ENCODE measurements at places on chromosomes 4 and X.

DNA sequence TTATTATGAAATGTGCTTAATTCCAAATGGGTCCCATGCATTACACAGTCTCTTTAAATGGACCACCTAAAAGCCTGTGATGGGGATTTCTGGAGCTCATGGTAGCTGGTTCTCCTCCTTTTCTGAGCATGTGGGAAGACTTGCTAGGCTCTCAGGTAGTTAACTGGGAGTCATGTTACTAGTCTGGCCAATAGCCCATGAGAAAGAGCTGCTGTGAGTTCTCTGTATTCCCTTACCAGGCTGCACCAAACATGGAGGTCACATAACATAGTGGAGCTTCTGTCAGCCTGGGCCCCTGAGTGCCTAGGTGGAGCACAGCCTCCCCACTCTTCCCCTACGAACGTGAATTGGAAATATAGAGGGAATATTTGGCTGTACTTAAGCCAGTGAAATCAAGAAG, 198.4 kb downstream of the MAML3 start:
- DNase-seq = no peak

DNA sequence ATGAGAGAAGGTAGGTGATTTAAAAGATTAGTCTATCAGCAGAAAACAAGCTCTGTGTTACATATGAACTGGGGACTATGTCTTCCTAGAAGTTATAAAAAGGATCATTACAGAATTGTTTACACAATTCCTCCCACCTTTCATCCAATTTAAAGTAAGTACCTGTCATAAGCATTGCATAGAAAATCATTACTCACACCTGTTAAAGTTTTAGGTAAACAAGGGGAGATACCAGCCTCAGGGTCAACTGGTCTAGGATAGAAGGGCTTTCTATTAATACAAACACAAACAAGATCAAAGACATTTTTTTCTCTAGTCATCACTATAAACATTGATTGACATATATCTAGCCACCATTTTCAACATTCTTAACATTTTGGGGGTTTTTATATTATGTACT, 333.9 kb downstream of the ARHGAP24 start:
- no peak for DNase-seq

DNA sequence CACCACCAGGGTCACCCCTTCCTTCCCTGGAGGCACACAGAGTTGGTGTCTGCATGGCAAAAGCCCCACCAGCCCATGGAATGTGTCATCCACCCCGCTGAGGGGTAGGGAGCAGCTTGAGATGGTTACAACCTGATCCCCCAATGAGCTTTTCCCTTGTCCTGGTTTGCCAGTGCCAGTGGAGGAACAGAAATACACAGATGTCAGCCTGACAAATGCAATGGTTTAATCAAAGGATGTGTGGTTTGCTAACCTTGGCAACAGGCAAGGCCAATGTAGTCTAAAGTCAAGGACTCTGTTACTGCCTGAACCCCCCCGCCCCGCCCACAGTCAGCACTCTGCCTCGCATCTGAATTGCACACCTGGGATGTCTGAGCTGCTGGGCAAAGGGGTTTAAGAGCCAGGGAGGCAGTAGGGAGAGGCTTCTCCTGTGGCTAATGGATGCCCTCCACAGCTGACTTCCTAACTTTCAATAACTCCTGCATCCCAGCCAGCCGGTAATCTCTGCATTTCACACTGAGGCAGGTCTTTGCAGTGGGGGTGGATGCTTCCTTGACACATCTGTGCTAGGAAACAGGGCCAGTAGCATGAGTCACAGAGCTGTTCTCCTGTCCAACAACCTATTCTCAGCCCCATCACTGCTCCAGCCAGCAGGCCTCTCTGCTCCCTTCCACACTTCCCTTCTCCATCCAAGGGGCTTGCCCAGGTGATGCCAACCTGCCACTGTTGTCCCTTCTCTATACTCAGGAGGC, 137.5 kb downstream of the AMMECR1 start:
- DNase-seq = no peak

GRCh38 chr4:102759831-102760644, 730 bp downstream of the MANBA start:
- peak; percentile 15 for DNase-seq

DNA sequence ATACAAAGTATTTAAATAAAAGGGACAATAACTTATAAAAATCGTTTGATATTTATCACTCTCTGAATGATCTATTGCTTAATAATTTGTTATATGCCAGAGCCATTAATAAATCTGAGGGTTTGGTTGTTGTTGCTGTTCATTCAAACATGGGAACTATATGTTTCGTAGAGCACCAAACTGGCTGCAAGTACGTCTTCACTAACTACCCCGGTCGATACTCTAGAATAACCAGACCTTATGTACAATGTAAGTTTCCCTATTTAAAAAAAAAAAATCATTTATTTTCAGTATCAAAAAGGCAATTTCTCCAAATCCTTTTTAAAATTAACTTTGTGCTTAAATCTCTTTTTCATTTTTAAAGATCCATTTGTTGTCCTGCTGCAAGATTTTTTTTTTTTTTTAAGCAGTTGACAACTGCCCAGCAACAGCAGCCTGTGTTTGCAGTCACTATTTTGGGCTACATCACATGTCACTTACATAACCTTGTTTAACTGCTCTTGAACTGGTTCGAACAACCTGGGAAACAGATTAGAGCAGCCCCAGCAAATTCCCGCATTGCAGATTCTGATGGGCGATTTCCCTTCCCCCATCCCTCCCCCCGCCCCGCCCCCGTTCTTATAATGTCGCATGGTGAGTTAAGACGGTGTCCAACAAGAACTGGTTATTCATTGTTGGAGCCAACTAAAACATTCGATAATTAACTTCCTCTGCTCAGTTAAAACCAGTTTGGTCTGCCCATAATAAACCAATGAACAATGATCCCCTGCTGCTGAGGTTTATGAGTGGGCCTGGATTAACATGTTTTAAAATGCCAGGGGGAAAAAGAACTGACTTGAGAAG, 238.9 kb downstream of the NR3C2 start:
- no peak for DNase-seq

DNA sequence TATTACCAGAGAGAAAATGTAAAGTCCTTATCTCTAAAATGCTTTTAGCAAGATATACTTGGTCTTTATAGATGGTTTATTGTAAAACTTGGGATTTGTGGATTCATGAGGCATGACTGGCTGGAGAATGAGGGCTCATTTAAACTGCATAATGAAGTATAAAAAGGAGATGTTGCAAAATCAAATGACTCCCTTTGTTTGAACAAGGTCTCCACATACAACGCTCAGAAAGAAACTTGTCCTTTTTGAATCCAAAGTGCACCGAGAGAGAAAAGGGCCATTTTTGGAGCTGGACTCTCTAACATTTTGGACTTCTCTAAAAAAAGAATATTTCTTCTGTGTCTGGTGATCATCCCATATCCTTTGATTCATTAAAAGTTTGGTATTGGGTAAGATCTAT, 7.7 kb upstream of the EIF1AX start:
- no peak for DNase-seq

- peak; percentile 81 for DNase-seq
Observed at GRCh38 chr4:146957237-146957636, 11.6 kb upstream of the TTC29 start.

DNA sequence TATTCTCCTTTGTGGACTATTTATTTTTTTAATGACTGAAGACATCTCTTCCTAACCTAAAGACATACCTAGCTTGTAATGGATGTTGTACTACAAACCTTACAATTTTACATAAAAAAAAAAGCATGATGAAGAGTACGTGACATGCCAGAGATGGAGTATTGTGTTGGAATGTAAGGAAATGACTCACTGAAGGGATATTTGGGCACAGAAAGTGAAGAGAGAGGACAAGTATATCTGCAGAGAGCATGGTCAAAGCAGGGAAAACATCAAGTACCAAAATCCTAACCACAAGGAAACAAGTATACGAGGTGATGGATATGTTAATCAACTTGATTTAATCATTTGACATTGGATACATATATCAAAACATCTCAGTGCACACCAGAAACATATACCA, 1051.4 kb upstream of the PRKX start:
- DNase-seq = no peak

All from HS-27A (cell line).